ENCODE measurements at places on chromosomes 16 and 17. TPM values are rescaled to one million over a fixed set of nuclear protein-coding genes. Genes with fewer than 3 reads are reported as not detected.

DNA sequence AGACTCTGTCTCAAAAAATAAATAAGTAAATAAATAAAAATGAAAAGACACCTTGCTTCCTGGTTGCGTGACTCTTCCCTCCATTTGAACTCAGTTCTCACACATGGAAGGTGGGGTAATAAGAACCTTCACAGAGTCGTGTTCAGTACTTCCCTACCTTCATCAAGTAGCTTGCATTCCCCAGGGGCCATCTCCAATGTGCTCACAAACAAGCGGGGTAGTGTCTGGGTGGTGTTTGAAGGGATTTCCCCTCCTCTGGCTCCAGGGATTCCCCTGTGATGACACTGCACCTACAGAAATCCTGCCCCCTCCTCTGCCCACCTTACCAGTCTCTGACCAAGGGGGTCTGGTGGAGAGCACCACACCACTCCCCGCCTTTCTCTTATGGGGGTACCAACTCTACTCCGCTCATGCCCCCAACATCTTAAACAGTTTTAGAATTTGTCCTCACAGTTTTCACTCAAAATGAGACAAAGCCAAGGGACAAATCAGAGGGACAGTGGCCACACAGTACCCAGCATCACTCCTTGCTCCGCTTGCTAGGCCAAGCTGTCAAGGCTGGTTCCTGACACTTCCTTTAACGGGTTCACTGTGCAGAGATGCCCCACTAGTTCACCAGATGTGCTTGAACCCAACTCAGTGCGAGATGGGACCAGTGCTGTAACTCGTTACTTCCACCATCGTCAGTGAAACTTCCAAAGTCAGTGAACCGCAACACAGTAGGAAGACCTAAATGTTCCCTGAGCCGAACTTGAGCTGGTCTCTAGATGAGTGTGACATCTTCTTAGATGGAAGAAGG lies 69.1 kb downstream of the COPRS start:
- no peak for DNase-seq

- DNase-seq = no peak
Measured at GRCh38 chr17:77897741-77898301, 60.7 kb upstream of the TNRC6C start.

GFAP gene
- total RNA-seq = not detected

PRSS21 gene
- total RNA-seq = 2.8 TPM

GRCh38 chr16:57944970-57945739 lies 25.8 kb downstream of the CNGB1 start:
- no peak for DNase-seq

DNA sequence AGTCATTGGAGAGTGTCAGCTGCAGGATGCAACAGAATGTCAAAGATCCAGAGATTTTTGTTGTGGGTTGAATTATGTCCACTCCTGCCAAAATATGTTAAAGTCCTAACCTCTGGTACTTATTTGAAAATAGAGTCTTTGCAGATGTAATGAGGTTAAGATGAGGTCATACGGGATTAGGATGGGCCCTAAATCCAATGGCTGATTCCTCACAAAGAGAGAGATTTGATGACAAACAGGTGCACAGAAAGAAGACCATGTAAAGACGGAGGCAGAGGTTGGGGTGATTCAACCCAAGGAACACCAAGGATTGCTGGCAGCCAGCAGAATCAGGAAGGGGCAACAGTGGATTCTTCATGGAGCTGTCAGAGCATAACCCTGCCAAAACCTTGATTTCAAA lies 34.5 kb upstream of the USP22 start:
- DNase-seq = no peak

Data from bronchial epithelial cell (primary cell).